Stimulated activated CD8-positive, alpha-beta memory T cell treated with anti-CD3 and anti-CD28 coated beads, Interleukin-4, amount 100 ng/mL, for 24 hours (primary cell): ENCODE measurements at places on chromosomes 1 and 21.

DNA sequence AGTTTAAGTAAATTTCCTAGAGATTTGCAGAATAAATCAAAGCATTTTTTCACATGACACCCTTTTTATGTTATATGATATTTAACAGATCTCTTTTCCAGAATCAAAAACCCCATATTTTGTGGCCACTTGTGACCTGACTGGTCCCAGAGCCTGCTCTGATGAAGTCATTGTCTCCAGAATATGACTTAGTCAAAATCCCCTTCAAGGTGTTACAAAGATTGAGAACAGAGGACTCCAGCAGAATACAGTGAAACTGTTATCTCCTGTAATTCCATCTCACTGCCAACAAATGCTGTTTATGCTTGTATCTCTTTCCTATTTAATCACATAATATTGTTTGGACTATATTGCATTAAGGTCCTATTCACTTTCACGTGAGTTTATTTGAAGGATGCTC lies 25.6 kb downstream of the RGS1 start:
- no peak for DNase-seq

- DNase-seq, result no peak
These were observed 36.9 kb upstream of the EDEM3 start for GRCh38 chr1:184791550-184791900.

DNA sequence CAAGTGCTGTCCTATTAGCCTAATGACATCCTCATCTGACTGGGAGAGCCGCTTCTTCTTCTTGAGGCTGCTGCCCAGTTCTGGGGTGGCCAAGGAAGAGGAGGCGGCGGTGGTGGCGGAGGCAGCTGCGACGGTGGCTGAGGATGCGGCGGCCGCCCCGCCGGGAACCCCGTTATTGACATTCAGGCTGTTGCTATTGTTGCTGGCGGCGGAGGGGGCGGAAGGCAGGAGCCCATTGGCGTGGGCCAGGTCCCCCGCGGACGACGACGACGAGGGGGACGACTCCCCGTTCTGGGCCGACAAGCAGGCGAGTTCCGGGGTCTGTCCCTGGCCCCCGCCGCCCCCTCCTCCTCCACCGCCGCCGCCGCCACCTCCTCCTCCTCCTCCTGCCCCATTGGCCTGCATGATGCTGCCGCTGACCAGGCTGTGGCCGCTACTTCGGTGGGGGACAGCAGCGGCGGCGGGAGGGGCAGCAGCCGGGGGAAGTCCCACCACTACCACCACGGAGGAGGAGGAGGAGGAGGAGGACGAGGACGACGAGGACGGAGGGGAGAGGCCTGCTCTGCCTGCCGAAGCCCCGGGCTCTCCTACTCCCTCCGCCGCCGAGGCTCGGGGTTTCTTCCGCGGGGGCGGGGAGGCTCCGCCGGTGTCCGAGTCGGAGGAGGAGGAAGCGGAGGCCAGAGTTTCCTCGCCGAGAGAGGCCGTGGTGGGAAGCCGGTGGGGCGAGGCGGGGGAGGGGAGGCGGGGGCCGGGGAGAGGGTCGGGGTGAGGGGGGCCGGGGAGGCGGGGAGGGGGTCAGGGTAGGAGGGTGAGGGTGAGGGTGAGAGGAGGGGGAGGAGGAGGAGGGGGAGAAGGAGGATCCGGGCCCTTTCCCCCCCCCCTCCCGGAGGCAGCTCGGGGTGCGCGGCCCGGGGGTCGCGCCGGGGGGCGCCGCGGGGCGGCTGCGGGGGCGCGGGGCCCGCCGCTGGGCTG lies 610 bp downstream of the WDR26 start:
- no peak for DNase-seq

- DNase-seq, result no peak
These were observed 207.4 kb upstream of the RUNX1 start for GRCh38 chr21:35256468-35256988.

DNA sequence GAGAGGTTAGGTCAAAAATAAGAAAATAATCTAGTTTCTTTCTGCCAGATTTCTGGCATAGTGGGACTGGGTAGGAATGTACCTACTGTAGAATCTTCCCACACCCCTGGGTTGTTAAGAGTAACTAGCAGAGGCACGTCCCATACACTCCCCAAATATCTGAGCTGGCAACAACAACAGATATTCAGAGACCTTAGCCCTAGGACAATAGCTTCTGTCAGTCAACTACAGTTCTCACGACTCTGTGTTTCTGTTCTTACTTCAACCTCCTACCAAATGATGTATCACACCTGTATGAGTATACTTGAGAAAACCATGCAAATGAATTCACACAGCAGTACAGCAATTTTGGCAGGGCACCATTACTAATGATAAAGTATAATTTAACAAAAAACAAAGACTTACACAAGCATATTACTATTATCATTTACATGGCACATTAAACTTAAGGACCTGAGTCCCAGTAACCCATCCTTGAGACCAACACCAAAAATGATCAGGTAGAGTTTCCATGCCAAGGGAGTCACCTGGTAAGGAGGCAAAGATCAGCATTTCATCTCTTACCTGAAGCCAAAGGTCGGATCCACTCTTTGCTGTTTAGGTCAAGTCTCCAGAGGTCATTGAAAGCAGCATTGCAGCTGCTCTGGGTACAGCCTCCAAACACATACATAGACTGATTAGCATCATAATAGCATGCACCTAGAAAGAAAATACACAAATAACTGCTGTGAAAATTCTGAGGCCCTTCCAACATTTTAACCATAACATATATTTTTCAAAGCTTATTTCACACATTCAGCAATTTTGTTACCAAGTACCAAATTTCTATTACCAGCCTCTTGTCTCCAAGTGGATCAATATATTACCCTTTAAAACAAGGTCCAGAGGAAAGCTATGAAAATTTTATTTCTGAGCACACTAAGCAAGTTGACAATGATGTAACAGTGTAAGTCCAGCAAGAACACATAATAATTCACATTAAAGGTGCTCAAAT lies 57.5 kb upstream of the CPLANE2 start:
- no peak for DNase-seq

- DNase-seq, result no peak
These were observed 3.2 kb upstream of the ZBTB21 start for GRCh38 chr21:42013376-42013775.

DNA sequence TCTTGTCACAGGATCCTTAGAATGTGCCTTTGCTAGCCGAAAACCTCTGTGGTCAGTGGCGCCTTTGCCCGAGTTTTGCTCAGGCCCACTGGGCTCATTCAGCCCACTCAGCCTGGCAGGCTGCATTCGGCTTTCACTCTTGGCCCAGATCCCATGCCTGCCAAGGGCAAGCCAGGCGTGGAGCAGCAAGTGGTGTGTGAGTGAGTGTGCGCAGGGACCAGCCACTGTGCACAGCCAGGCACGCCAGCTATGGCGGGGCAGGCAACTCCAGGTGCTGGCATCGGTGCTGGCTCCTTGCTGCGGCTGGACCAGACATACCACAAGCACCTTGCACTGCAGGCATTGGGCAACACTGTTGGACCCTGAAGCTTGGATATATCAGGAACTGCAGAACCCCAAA lies 1145.1 kb upstream of the NCAM2 start:
- no peak for DNase-seq

DNA sequence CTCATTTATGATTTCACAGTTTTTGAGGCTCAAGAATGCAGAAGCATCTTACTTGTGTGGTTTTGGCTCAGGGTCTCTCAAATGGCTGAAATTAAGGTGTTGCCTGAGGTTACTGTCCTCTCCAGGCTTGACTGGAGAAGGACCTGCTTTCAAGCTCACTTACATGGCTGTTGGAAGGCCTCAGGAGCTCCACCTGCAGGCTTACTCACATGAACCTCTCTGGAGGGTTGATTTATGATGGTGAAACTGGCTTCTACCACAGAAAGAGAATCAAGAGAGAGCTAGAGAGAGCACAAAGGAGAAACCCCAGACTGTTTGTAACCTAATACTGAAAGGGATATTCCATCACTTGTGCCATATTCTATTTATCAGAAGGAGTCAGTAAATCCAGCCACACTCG lies 6.2 kb upstream of the KCNK2 start:
- no peak for DNase-seq

- DNase-seq, result no peak
These were observed 16.1 kb downstream of the ADORA1 start for GRCh38 chr1:203143641-203144040.

GRCh38 chr1:9201401-9202239 lies 33.0 kb upstream of the H6PD start:
- DNase-seq, result no peak

- DNase-seq, result no peak
These were observed 53.9 kb upstream of the PTGFRN start for GRCh38 chr1:116855773-116856201.
